Lung microvascular endothelial cell (primary cell): ENCODE measurements at places on chromosomes 12 and 14. TPM values are rescaled to one million over a fixed set of nuclear protein-coding genes. Genes with fewer than 3 reads are reported as not detected.

Gene GATC
- total RNA-seq, result 12.6 and 17.5 TPM in 2 replicates

Gene DBX2
- total RNA-seq, result not detected in 2 replicates

Gene TPH2
- total RNA-seq, result not detected in 2 replicates

Gene IL23A
- total RNA-seq, result under 0.01 TPM in 1 of 2 replicates, not detected in the other

Gene YEATS4
- total RNA-seq, result 10.5 and 11.8 TPM in 2 replicates

Gene TMPRSS12
- total RNA-seq, result not detected in 2 replicates

Gene MANSC1
- total RNA-seq, result 5.0 and 5.4 TPM in 2 replicates

Gene PLA2G1B
- total RNA-seq, result not detected in 2 replicates

Gene SERPINA6
- not detected in 2 replicates for total RNA-seq

Gene ALDH2
- 28.5 and 49.0 TPM in 2 replicates for total RNA-seq

Gene DACT1
- total RNA-seq, result under 0.01 and 0.20 TPM in 2 replicates

Gene LRTM2
- not detected in 2 replicates for total RNA-seq

Gene CLEC2A
- not detected in 2 replicates for total RNA-seq
